ENCODE measurements at places on chromosomes 5 and 9.

DNA sequence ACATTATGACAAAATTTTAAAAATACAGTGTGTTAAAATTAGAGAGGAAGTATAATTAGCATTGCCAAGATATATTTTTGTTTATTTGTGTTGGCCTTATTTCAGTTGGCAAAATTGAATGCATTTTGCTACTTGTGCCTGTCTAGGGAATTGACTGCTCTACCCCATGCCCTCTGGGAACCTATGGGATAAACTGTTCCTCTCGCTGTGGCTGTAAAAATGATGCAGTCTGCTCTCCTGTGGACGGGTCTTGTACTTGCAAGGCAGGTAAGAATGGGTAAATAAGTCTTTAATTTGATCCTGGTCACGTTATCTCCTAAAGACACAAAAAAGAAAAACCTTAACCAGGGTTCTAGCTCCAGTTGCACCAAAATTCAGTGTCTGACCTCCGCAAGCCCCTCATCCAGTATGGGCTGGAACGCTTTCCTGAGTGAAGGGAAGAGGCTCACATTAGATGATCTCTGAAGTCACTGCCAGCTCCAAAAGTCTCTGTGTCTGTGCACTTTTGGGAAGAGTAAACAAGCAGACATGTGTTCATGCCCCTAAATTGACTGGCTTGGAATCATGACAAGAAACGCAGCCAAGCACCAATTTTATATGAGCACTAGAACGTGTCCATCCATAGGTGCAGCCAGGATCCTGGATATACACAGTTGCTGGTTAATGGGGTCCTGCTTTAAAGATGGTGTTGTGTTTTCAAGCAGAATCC is 98.3 kb upstream of the PRRC1 start:
- DNase-seq = peak; percentile 86

DNA sequence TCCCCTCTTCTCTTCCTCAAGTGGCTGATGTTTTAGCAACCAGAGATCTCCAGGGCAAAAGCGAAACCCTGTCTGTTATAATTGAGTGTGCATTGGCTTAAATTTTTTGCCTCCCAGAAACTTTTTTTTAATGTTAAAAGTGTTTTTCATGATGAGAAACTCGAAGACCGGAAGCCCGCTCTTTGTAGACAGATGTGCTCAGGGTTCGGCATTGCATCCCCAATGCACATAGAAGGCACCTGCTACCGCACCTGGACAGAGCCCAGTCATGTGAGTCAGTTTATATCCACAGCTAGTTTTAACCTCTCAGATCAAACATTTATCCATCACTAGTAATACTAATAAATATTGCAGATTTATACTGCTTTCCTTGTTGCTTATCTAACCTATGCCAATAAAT is 19.5 kb upstream of the NADK2 start:
- DNase-seq = no peak

DNA sequence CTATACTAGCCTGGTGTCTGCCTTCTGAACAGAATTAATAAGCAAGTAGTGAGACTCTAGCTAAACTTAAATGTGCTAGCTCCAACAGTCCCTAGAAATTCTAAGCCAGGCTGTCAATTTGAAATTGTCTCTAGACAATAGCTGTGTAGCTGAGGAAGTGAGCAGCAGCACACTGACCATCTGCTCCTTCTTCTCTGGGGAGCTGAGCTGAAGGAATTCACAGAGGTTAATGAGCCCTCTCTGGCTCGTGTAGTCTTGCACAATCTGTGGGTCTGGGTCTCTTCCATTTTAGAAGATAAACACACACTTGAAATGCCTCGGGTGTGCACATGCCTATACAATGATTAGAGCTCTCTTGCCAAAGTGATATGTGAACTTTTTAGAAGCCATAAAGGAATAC is 63.5 kb upstream of the BARX1 start:
- no peak for DNase-seq

- DNase-seq = no peak
These were observed 18.4 kb upstream of the DDX41 start for GRCh38 chr5:177535125-177535524.

GRCh38 chr9:135561391-135562234 is at the start of gene PAEP:
Gene PAEP (plus strand): TSS chr9:135561756.
- no peak for DNase-seq

DNA sequence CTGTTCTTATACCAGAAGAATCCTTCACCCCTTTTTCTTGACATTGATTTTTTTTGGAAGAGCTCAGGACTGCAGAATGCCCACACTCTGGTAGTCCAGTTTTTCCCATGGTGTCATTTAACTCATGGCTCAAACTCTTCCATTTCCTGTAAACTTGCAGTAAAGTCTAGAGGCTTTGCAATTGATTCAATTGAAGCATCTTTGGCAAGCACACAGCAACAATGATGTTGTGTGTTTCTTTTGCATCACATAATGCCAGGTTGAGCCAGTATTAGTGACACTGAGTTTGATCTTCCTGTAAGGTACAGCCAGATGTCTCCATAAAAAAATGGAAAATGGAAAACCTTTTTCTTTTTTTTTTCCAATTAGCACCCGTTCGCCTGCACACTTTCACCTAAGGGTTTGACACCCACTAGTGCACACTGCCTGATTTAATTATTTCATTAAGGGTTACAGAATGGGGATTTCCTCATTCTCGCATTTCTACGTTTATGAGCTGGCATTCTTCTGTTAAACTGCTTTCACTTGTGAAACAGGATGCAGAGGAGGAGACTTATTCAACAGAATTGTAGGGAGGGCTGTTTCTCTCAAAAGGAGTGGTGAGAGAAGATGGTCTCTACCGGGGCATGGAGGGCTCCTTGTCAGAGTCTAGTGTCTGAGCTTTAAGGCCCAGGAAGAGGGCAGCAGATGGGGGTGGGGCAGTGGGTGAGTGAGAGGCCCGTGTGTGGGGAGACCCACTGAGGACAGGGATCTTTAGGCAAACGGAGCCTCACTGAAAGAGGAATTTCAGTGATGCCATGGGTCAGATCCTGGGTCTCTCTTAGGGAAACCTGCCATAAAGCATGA is 2.2 kb upstream of the S1PR3 start:
- no peak for DNase-seq

- DNase-seq = peak; percentile 36
These were observed 311.7 kb upstream of the ZNF608 start for GRCh38 chr5:125057912-125058826.

GRCh38 chr5:143931476-143931875 is 119.5 kb downstream of the HMHB1 start:
- DNase-seq = peak; percentile 31

Data from NCI-H1092 (cell line).